ENCODE measurements at places on chromosomes 12 and 14.

DNA sequence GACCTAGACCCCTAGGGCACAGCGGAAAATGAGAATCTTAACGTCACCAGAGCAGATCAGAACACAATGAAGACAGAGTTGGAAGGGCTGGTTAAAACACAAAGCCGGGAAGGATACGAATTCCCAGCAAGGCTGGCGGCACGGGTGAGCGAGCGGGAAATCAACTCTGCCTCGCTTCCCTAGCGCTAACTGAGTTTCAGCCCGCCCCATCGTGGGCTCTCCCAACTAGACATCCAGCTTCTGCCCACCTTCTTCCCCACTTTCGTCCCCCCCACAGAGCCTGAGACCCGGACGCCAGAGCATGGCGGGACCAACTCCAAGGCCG lies 377 bp downstream of the CCNT1 start:
- no peak for DNase-seq

GRCh38 chr12:49019443-49020324 lies 1.1 kb upstream of the PRKAG1 start:
- DNase-seq: no peak

- DNase-seq: no peak
Observed at GRCh38 chr12:101829639-101830366, 956 bp downstream of the GNPTAB start.

- no peak for DNase-seq
Observed at GRCh38 chr12:112418273-112418607, 507 bp upstream of the PTPN11 start.

DNA sequence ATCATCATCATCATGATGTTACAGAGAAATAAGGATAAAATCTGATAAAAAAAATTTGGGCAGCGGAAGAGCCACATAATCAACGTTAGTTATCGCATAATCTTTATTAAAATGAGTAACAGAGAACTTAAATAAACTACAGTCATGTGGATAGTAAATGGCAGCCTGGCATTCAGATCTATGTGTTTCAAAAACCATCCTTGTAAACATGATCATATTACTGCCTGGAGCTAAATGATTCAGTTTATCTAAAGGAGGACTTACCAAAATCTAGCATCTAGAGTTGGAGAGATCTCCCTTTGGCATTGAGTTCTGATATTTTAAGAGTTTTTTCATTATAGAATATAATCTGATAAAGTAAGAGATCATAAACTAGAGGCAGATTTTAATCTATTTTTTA lies 200.1 kb upstream of the MGAT4C start:
- no peak for DNase-seq

DNA sequence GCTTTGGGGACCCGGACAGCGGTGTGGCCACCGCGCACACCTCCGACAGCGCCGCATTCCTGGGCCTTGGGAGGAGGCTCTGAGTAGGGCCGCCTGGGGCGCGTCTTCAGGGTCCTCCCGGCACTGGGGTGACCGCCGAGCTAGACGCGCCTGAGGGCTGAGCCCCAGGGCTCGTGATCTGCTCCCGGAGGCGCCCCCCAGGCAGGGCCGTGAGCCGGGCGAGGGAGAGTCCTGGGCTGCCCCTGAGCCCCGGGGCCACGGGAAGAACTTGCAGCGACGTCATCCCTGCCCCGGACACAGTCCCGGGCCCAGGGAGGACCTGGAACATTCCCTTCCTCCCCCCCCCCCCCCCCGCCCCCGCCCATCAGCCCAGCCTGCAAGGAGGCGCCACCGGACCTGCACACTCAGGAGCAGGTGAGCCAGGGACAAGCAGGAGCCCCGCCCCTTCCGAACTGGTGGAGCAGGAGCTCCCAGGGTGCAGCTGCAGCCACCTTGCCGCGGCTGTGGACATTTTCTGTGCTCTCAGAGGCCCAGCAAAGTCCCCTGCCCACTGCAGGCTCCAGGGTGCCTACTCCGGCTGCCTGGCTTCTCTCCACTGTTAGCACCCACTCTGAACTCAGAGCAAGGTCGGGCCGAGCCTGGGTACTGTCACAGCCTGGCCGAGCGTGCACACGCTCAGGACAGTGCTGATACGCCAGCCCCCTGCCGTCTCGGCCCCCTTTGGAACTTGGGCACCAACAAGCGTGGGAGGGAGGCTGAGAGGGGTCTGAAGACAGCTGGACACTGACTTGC lies 50.7 kb downstream of the A2M start:
- no peak for DNase-seq

DNA sequence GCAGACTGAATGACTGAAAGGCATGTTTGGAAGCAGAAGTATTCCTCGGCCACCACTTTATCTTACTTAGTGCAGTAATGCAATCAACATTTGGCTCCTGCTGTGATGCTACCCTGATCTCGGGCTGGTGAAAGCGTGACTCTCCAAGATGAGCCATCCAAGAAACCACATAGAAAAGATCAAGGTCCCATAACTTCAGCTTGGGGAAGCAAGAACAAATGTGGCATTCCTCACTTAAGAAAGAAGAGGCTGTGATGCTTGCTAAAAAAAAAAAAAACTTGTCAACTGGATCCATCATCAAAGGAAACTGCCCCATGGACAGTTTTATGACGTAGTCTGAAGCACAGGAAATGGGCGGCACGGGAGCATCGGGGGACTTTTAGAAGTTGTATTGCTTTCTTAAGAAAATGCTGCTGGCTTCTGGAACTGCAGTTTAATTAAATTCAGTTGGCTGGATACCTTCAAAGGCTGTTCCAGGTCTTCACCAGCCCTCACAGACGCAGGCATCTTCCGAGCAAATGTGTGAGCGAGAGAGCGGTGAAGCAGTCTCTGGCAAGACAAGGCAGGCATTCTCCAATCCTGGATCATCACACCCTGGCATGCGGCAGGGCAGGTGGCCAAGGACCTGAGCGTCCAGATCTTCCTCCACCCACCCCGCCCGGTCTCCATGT lies 38.2 kb upstream of the MAP1LC3B2 start:
- DNase-seq: no peak

DNA sequence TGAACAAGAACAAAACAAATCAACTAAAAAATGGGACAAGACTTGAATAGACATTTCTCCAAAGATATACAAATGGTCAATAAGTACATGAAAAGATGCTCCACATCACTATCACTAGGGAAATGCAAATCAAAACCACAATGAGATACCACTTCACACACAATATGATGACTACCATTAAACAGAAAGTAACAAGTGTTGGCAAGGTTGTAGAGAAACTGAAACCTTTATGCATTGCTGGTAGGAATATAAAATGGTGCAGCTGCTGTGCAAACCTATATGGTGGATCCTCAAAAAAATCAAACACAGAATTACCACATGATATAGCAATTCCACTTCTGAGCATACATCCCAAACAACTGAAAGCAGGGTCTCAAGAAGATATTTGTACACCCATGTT lies 5.2 kb downstream of the SMAGP start:
- no peak for DNase-seq

DNA sequence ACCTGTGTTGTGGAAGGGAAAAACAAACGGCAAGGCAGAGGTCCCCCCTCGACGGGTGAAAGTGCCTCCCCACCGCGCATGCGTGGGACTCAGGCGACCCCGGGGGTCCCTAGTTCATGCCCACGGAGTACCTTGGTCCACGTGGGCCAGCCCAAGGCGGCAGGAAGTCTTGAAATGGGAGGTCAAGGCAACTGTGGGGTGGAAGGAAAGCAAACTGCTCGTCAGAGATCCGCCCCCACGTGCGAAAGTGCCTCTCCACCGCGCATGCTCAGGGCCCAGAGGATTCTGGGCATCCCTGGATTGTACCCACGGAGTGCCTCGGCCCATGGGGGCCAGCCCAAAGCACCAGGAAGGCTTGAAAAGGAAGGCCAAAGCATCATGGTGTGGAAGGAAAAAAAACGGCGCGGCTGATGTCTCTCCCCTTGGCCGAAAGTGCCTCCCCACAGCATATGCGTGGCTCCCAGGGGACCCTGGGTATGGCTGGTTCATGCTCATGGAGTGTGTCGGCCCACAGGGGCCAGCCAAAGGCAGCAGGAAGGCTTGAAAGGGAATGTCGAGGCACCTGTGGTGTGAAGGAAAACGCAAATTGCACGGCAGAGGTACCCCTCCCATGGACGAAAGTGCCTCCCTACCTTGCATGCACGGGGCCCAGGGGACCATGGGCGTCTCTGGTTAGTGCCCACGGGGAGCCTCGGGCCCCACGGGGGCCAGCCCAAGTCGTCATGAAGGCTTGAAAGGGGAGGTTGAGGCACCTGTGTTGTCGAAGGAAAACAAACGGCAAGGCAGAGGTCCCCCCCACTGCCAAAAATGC lies 369.7 kb downstream of the ALG10 start:
- no peak for DNase-seq

GRCh38 chr12:99809909-99810308 lies 162.4 kb downstream of the GARIN6 start:
- no peak for DNase-seq

GRCh38 chr12:56324206-56324605 lies 8.4 kb upstream of the CNPY2 start:
- no peak for DNase-seq

DNA sequence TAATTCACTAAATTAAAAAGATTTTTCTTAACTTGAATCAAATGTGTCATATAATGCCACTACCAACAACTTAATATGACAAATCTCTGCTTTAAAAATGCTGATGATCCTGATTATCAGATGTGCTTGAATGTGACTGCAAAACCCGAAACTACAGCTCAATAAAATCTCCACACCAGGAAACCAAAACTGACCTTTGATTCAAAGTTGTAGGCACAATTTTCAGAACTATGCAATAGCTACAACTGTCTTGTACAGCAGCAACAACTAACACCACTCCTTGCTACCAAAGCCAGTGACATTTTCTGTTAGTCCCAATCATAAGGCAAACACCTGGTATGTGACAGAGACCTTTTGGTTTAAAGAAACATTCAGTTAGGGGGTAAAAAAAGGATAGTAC lies 147.3 kb downstream of the CEP83 start:
- no peak for DNase-seq

DNA sequence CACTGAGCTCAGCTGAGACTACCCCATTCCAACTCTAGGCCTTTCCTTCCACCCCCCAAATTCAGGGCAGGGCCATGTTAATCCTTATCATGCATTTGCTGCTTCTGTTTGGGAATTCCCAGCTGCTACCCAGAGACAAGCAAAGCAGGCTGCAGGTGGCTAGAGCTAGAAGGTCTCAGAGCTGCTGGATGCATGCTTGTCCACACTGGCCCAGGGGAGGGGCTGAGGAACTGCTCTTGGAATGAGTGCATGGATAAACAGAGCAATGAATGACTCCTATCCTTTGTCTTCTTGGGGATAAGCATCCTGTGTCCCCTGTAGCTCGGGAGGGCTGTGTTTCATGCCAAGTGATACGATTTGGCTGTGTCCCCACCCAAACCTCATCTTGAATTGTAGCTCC lies 136.8 kb upstream of the NOS1 start:
- no peak for DNase-seq

- no peak for DNase-seq
Observed at GRCh38 chr12:29176941-29177340, 27.9 kb downstream of the FAR2 start.

DNA sequence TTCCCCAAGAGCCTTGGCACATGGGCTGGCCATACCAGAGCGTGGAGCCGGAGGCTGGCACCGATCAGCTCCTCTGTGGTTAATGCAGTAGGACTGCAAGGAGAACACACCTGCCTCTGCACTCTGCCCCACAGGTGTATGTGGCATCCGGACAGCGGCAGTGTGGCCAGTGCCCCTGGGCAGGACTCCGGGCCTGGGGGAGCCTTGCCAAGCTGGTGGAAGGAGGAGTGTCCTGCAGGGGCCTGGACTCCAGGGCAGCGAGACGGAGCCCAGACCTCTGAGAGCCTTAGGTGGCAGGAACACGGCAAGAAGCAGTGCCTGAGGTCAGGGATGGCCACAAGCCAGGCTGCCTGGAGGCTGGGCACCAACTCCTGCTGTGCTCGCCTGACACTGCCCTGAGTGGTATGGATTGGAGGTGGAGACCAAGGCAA lies 5.3 kb upstream of the BEGAIN start:
- DNase-seq: no peak

DNA sequence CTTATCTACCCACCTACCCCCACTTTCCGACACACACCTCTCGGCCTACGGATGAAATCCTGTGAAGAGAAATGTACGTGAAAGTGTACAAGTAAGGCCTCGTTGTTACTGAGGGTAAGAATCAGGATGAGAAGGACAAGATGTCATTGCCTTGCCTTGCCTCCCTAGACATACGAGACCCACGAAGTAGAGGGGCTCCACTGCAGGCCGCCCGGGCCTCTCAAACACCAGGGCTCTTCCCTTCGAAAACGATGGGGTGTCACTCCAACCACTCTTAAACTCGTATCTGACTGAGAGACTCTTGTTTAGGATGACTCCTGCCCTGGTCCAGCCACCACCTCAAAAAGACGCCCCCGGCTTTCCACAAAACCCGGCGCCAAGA lies 498 bp downstream of the RACGAP1 start:
- DNase-seq: no peak

- no peak for DNase-seq
Observed at GRCh38 chr12:51439330-51439729, 14.7 kb downstream of the SLC4A8 start.

DNA sequence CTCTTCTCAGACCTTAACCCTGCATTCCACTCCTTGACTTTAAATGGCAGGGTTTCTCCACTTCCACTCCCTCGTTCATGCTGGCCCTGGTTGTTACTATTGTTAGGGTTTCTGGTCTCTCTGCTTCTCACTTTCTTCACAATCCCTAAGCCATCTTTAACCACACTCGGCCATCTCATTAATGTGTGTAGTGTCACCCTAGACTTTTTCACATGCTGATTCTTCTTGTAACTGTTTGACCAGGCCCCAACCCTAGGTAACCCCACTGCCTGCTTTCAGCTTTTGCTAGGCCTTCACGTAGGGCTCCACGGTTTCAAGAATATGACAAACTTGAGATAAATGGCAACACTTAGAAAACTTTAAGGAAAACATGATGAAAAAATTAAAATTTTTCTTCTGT lies 195.1 kb downstream of the IPO8 start:
- no peak for DNase-seq

- no peak for DNase-seq
Observed at GRCh38 chr14:99947695-99948094, 117.5 kb upstream of the EVL start.

DNA sequence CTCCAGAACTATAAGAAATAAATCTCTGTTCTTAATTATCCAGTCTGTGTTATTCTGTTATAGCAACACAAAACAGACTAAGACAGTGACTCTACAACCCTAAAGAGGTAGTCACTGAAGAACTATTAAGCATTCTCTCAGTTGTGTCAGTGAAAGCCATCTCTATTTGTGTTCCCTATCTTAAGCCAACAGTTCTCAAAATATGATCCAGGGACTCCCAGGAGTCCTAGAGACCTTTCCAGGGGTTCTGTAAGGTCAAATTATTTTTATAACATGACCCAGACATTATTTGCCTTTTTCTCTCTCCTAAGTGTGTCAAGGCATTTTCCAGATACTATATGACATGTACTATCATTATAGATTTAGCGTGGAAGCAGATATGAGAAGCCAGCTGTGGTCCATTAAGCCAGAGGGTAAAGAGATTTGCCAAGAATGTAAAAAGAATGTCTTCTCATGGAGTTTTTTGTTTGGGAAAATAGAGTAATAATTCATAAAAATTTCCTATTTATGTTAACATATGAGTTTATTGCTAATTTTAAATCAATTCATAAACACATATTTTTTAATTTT lies 315.8 kb downstream of the RGS6 start:
- DNase-seq: no peak
